ENCODE measurements at places on chromosomes 2 and 18.

GRCh38 chr18:986051-986450, 81.4 kb downstream of the ADCYAP1 start:
- peak; percentile 38 for DNase-seq

DNA sequence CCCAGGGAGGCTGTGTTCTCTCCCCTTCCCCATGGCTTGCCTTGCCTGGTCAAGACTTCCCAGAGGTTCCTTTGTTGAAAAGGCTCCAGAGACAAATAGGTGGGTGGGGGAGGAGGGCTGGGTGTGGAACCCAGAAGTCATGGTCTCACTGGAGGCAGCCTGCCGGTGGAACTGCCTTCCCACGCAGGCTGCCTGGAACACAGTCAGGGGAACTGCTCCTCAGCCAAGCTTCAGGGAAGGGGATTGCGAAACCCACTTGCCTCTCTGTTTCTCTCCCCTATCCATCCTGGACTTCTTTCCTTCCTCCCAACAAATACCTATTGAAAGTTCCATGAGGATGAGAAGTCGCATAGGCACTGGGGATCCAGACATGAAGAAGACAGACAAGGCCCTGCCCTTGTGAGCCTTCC, 31.6 kb downstream of the MARCO start:
- no peak for DNase-seq

DNA sequence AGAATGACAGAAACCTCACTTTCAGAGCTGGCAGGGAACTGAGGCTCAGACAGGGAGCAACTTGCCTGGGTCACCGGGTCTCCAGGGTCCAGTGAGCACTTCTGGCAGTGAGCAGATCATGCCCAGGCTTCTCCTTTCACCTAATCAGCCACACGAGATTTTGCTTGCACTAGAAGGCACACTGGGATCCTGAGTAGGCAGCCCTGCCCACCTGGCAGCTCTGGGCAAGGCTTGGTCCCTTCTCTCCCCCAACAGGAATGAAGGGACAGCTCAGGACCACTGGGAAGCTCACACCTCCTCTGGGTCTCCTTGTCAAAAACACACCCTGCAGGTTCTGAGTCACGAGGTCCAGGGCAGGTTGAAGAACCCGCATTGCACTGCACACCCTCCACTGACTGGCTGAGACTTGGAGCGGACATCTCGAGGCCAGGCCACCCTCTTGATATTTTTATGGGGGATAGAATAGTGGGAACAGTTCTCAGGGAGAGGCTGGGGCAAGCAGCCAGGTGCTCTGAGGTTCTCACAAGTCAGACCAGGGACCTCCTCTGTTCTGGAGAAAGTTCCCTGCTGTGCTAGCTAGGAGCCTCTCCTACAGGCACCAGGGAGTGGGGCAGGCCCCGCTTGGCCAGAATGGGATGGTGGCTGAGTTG, 5.7 kb downstream of the MAL start:
- DNase-seq = no peak

- no peak for DNase-seq
Measured at GRCh38 chr2:48915884-48916283, 160.4 kb upstream of the LHCGR start.

- DNase-seq = no peak
Measured at GRCh38 chr2:71905205-71905604, 242.5 kb downstream of the CYP26B1 start.

- no peak for DNase-seq
Measured at GRCh38 chr2:166257859-166258258, 117.9 kb downstream of the SCN9A start.

DNA sequence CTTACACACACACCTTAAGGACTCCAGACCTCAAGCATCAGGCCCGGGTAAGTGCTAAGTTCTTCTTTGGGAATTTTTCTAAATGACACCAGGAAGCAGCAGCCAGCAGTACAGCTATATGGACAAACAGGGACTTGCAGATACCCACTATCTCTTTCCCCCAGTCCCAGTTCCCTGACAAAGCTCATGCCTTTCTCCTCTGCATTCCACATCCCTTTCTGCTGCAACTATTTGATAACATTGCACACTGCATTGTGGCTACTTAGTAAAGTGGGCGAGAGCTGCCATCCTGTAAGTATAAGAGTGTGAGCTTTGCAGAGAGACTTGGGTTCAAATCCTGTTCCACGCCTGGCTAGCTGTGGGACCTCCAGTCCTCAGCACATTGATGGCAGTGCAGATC, 14.0 kb upstream of the CD226 start:
- no peak for DNase-seq

- DNase-seq = no peak
Measured at GRCh38 chr2:101153077-101153707, 2.0 kb upstream of the TBC1D8 start.

All from NCI-H460 (cell line).